ENCODE measurements at places on chromosomes 7 and 10.

DNA sequence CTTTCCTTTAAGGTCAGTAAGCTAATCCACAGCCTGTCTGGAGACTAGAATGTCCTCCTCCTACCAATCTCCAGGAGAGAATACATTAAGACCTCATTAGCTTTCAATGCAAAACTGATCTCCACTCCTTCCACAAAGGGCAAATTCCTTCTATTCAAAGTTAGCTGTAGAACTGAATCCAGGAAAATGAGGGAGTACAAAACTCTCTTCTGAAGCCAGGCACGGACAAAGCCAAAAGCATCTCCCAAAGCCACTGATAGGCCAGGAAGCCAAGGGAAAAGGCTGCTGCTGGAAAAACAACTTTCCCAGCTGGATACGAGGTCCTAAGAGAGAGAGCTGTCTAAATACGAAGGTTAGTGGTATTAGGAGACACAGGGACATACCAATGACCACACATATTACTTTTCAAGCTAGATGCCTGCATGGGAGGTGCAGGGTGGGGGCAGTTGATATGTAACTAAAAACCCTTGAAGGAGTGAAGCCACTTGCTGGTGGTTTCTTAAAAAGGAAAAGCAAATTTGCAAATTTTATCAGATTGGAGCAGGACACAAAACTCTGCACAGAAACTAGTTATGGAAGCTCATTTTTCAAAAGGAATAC lies 43.6 kb downstream of the MKX start:
- DNase-seq = no peak

DNA sequence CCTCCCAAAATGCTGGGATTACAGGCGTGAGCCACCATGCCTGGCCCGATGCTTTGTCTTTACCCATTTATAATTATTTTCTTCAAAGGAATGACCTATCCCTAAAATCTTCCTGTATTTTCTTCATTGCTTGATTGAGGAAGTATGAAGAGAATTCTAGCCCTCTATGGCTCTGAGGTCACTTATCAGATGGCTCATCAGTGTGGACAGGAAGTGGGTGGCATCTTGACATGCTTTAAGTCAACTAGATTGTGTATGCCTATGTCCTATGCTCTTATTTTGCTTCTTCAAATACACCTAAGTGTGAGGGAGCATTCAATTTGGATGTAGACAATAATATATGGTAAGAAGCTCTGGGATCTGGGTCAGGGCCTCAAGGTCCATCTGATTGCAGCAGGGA lies 1020.5 kb downstream of the LRMDA start:
- DNase-seq = no peak

GRCh38 chr7:18064242-18064838 lies 36.7 kb upstream of the PRPS1L1 start:
- DNase-seq = no peak

GRCh38 chr10:97327348-97328294 lies 6.9 kb downstream of the FRAT2 start:
- DNase-seq = no peak

- no peak for DNase-seq
Measured at GRCh38 chr7:112083776-112084355, 122.3 kb downstream of the DOCK4 start.

- no peak for DNase-seq
Measured at GRCh38 chr10:4839353-4839752, 13.3 kb downstream of the AKR1E2 start.

GRCh38 chr10:16944402-16944801 lies 127.2 kb upstream of the RSU1 start:
- DNase-seq = no peak

DNA sequence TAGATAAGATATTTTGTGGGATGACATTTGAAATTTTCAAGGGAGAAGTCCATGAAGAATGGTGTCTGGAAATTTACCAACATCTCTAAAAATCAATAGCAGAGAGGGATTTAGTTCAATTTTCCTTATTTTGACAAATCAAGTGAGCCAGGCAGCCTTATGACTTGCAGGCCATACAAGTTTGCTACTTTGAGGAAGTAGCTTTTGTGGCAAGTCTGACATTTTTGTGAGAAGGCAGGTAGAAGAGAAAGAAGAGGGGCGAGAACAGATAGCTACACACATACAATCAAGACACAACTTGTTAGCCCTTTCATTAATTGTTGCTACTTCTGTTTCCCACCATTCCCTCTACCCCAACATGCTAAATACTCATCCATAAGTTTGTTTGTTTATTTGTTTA lies 74.5 kb upstream of the OIT3 start:
- no peak for DNase-seq

GRCh38 chr10:29784175-29784773 lies 149.5 kb upstream of the SVIL start:
- peak; percentile 97 for DNase-seq

DNA sequence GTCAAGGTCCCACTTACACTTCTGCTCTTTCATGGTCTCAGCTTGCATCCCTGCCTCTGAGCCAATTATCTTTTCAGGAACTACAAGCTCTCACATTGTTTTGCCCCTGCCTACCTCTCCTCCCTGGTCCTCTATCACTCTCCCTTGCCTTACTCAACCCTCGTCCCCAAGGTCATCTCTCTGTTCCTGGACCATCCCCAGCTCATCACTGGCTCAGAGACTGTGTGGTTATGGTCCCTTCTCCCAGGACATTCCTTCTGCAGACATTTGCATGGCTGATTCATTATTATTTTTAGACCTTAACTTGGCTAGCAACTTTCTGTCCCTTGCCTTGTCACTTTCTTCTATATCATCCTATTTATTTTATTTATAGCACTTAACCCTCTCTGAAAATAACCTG lies 17.8 kb upstream of the GPAM start:
- DNase-seq = no peak

DNA sequence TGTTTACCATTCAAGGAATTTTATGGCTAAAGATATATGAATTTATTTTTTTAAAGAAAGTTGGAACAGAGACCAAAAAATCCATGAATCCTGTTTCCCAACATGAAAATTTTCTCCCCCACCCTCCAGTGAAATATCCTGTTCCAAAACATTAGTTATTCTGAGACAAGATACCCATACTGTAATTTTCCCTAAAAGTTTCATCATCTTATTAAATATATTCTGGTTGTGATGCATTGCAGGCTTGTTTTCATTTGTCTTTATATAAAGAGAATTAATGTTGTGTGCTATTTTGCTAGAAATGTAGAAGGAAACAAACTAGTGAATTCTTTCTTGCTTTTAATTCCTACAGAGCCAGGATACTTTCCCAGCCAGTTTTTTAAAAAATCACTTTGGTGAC lies 106.6 kb downstream of the EXOC4 start:
- DNase-seq = no peak

- no peak for DNase-seq
Measured at GRCh38 chr10:101535949-101536348, 52.1 kb downstream of the POLL start.

DNA sequence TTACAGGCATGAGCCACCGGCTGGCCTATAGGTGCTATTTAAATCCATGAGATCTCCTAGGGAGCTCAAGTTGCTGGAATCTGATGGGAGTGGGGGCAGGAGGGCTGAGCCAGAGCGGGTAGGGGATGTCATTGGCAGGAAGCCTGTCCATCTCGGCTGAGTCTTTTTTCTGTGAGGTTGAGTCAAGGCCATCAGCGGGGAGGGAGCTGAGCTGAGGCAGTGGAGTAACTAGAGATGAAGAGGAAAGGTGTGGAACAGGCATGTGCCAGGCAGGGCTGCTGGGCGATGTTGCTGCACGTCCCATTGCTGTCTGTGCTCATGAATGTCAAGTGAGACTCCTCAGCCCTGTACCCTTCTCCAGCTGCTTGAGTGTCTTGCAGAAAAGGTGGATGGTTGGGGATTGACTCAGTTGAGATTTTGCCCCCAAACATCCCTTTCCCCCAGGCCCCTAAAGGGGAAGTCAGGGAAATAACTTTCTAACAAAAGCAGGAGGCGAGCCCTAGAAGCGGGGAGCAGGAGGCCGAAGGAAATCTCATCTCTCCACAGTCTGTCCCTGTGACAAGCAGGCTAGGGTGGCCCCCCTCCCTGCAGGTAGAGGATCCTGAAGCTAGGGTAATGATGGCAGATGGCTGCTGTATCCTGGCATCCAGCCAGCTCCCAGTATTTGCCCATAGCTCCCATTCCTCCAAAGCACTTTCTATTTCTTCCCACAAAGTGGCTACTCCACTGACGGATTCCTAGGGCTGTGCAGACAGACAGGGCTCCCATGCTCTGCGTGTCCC lies 5.4 kb downstream of the ATP6V1F start:
- no peak for DNase-seq

DNA sequence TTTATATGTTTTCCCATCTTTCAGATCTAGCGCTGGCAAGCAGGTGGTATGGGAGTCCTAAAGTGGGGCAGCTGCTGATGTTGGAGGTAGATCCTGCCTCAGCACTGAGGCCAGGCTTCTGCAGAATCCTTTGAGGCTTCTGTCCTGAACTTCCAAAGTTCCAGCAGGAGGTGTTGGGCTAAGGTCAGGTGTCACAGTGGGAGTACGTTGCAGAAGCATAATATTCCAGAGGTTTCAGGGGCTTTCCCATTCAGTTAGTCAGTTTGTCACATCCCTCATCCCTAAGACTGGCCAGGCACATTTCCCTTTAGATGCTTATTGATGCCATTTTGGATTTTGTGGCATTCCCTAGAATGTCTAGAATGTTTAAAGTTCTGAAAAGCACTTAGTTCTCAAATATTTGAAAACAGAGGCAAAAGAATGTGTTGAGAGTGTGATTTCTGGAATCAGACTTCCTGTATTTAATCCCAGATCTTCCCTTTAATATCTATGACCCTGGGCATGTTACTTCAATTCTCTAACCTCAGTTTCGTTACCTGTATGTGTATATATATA lies 319.1 kb upstream of the PHYHIPL start:
- DNase-seq = peak; percentile 1

DNA sequence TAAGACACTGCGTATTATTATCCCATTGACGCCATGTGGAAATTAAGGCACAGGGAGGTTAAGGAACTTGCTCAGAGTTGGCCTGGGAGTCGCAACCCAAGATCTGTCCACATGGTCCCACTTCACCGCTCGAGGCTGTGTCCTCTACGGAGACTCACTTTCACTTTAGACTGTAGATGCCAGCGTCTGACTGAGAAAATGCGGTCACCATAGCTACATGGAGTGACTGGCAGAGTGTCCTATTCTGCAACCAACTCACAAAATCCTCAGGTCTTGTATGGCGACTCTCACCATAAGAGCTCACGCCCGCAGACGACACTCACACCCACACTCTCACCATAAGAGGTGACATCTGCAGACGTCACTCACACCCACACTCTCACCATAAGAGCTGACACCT lies 257.9 kb downstream of the PTPRN2 start:
- no peak for DNase-seq

GRCh38 chr7:133353775-133354174 lies 100.9 kb downstream of the EXOC4 start:
- no peak for DNase-seq

DNA sequence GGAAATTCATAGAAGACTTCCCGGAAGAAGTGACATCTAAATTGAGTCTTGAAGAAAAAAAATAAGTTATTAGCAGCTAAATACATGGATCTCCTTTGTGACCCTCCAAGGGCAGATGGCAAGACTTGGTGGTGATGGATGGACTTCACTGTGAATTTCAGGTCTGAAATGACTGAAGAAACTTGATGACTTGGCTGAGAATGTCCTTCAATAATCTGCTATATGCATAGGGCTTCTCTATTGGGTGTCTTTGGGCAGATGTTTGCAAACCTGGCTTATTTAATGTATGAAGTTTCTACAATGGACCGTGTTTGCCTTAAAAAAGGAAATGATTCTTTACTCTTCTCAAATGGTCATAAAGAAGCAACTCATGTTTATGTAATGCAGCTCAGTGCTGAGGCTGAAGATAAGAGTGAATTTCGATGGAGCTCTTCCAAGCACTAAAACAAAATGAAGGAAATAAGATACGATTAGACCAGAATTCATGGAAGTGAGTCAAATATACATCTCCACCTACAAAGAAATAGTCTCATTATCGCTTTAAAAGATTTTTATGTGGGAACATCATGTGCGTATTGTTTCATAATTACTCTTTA lies 116.6 kb upstream of the WDR11 start:
- no peak for DNase-seq

- DNase-seq = no peak
Measured at GRCh38 chr7:38054199-38054598, 123.8 kb upstream of the STARD3NL start.

- DNase-seq = no peak
Measured at GRCh38 chr7:40138973-40139372, 4.2 kb downstream of the SUGCT start.

GRCh38 chr7:52992479-52993162 lies 42.8 kb upstream of the POM121L12 start:
- DNase-seq = no peak

- DNase-seq = no peak
Measured at GRCh38 chr10:4595719-4596319, 230.2 kb upstream of the AKR1E2 start.

GRCh38 chr10:107986571-107986970 lies 822.1 kb upstream of the SORCS1 start:
- no peak for DNase-seq

- no peak for DNase-seq
Measured at GRCh38 chr7:149147752-149148653, 750 bp downstream of the ZNF398 start.

- no peak for DNase-seq
Measured at GRCh38 chr7:67896721-67897120, 900.1 kb downstream of the TYW1 start.

DNA sequence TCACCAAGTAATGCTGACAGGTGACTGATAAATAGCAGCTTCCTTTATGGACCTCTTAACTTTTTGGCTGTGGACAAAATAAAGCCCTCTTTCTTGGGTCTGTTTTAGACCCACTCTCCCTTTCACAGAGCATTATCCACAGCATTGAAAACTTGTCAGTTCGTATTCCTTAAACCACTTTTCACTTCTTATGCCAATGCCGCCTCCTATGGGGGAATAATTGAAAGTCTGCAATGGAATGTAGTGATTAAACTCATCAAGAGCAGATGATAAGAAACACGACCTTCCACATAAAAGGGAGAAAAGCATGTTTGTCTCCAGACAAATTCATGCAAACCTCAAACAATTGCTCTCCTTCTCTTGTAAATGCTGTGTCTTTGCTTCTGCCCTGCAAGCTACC lies 153.4 kb downstream of the SORCS1 start:
- no peak for DNase-seq

DNA sequence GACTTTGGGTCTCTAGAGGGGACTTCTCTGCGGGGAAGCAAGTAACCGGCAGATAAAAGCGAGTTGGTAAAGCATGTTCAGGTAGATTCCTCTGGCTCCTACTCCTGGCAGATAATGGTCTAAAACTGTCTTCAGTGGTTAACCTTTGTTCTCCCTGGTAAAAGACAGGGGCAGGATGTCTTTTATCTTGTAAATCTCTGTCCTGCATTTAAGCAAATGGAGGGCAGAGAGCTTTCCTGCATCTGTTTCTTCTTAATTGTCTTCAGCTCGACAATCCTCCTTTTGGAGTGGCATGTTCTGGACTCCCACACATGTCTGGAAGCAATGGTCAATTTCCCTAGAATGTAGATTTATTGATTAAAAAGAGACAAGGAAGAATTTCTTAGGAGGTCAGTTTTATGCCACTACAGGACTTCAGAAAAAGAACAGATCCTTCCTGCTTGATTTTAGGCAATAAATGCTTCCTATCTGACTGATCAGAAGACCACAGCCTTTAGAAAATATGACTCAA lies 16.6 kb downstream of the C7orf33 start:
- DNase-seq = no peak

GRCh38 chr7:51455086-51455485 lies 138.5 kb upstream of the COBL start:
- DNase-seq = no peak

- no peak for DNase-seq
Measured at GRCh38 chr7:37765872-37766525, 82.4 kb upstream of the NME8 start.

All from SW 1271 (cell line).